ENCODE measurements at places on chromosomes 5 and 9.
A peak's percentile ranks its signal among the peaks of the same experiment; 100 is the strongest.

DNA sequence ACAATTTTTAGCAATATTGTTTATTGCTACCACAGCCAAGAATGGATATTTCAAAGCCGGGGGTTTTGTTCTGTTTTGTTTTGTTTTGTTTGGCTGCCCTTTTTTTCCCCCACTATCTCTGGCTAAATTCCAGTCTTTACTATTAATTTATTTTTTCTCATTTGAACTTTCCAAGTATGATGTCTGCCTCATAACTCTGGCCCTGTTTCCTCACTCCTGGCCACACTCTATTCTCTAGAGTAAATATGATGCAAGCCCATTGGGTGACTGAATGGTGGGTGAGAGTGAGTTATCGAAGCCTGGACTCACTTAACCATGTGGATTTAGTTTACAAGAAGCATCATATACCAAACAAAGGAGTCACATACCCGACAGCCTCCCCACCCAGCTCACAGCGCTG is 41.9 kb downstream of the WDR36 start:
- DNase-seq: peak; percentile 46

- no peak for DNase-seq
Observed at GRCh38 chr9:89173072-89173471, 5.5 kb downstream of the SHC3 start.

GRCh38 chr5:88489364-88489763 is 220.7 kb upstream of the TMEM161B start:
- no peak for DNase-seq

DNA sequence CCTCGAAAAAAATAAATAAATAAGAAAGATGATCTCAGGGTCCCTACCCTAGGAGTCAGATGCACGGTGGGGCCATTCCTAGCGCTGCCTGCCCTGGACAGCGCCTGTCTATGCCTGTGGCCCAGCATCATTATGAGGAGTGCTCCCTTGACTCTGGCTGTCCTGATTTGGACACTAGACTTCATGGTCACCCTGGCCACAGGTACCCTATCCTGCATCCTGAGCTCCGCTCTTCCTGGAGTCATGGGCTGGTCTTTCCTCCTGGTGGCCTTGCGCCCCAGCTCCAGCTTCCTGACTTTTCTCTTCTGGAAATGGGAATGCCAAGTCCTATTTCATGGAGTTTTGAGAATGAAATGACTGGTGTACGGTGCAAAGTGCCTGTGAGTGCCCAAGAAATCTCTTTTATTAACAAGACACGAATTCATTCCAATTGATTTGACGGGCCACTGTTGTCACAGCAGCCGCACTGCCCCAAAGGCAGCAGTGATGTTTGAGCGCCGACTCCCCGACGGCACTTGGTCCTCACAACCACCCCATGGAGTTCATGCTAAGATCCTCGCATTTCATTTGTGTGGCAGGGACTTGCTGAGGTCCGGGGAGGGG is 564 bp upstream of the AIF1L start:
- DNase-seq: no peak

DNA sequence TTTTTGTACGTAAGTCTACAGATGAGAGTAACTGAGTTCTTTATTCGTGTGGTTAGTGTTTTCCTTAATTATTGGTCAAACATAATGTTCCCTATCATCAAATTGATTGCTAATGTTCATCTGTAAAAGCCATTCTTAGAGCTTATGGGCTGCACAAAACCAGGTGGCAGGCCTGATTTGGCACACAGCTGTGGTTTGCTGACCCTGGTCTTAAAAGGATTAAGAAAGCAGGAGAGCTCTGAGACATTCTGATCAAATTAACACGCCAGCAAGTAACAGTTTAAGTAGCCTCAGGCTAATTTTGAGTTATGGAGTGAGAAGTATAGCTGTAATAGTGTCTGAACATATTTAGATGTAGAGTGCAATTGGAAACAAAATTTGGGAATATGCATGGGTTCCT is 63.2 kb downstream of the PRR16 start:
- no peak for DNase-seq

DNA sequence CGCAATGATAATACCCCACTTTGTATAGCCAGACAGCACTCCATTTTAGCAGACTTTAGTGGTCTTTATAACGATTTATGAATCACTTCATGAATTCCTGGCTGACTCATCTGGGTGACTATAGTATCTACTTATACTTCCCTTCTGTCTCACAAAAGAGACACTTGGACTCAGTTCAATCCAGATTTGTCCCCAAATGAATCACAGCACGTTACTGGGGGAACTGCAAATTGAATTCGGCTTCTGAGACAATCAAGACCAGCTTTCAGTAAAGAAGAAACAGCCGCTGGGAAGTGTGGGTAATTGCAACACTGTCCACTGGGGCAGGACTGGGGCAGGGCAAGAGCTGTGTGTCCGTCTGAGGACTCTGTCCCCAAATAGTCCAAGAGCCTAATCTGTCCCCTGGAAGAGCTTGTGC is 337.3 kb upstream of the RFX3 start:
- peak; percentile 36 for DNase-seq

- peak; percentile 98 for DNase-seq
Observed at GRCh38 chr5:134738133-134738962, at the start of gene CAMLG. TSS of gene CAMLG (plus strand) at chr5:134738548. CDS start at chr5:134738621, 73 bp downstream.

DNA sequence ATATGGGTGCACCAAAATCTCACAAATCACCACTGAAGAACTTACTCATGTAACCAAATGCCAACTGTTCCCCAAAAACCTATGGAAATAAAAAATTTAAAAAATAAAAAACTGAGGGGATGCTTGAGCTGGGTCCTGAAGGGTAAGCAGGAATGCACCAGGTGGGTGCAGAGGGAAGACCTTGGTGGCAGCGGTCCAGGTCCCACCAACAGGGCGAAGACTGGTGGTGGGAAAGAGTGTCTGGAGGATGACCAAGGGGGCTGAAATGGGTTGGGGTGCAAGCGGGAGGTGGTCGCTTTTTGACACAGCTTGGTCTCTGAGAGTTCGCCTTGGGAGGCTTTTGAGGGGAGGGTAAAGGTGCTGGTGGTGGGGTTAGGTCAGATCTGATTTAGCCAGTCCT is 3.3 kb upstream of the DAB2IP start:
- DNase-seq: no peak

- no peak for DNase-seq
Observed at GRCh38 chr9:2936221-2936620, 92.3 kb upstream of the PUM3 start.

DNA sequence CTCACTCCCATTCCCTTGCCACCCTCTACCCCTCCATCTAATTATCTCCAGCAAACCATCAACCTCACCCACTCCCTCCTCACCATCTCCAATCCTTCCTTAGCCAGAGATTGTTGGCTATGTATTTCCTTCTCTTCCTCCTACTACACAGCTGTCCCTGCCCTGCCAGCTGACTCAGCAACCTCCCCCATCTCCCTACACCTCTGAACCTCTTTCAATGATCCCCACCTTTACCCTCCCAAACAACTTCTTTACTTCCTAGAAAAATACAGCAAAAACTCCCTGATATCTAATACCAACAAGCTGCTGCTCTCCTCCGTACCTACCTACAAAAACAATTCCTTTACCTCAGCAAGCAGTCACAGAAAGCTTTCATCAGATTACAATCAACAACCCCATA is 37.3 kb downstream of the SPTLC1 start:
- DNase-seq: no peak

DNA sequence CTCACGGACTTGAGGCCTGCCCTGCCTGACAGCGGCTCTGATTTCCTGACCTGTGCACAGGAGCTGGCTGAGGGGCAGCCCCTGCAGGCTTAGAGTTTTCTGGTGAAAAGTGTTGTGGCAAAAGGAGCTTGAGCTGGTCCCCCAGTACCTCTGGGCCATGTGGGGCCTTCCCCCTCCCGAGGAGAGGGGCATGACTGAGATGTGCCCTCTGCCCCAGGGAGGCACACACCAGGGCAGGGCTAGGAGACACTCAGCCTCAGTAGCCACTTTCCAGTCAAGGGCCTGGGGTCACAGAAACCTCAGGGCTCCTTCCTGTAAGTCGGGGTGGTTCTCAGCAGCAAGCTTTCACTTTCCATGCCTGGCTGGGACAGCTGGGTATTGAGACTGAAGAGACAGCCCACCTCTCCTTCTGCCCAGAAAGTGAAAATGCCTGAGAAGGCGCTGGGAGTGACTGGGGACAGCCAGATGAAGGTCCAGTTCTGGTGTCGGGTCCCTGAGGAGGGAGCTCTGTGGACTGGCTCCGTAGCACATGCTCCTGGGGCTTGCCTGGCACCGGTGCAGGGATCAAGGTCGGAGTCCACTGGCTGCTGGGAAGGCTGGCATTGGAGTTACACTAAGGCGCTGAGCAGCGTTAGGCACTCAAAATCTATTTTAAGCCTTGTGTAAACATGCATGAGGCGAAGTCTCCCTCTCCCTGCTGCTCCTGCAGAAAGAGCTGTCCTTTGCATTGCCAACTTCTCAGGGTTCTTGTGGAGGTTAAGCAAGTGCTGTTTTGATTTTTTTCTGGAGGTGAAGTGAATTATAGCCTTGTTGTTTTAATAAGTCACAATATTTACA is 394.9 kb downstream of the GADD45G start:
- DNase-seq: peak; percentile 63

DNA sequence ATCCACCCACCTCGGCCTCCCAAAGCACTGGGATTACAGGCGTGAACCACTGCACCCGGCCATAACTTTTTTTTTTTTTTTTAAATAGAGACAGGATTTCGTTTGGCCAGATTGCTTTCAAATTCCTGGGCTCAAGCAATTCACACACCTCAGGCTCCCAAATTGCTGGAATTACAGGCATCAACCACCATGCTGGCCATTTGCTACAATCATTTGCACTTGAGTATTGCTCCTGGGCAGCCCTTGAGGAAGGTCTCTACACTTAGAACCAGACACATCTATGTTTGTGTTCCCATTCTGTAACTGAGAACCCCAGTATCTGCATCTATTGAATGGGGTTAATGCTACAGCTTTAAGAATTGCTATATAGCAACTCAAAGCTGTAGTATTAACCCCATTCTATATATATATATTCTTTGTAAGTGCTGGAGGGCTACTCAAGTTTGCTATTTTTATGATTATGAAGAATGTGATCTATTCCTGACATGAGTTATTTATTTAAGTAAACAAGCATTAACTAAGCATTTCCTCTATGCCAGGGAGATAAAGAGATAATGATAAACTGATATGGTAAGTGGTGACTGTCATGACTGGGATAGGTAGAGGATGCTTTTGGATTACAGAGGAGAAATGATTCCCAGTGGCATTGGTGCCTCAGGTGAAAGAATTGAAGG is 496.5 kb upstream of the TNC start:
- DNase-seq: no peak

- peak; percentile 83 for DNase-seq
Observed at GRCh38 chr5:32390819-32391591, 53.5 kb downstream of the ZFR start.

DNA sequence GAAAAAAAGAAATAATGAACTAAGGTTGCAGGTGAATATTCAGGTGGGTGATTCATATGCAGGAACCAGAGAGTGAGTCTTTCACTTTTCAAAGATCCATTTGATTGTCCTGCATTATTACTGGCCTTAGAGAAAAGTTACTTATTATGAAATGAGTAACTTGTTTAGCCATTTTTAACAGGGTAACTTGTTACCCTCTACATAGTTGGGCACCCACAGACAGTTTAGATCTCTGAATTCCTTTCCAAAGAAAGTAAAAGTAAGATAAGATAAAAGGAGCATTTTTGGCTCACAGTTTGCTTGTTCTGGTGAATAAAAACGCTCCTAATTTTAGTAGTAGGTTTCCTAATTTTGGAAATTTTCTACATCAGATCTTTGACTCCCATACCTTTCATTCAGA is 54.1 kb upstream of the DAB2 start:
- no peak for DNase-seq

DNA sequence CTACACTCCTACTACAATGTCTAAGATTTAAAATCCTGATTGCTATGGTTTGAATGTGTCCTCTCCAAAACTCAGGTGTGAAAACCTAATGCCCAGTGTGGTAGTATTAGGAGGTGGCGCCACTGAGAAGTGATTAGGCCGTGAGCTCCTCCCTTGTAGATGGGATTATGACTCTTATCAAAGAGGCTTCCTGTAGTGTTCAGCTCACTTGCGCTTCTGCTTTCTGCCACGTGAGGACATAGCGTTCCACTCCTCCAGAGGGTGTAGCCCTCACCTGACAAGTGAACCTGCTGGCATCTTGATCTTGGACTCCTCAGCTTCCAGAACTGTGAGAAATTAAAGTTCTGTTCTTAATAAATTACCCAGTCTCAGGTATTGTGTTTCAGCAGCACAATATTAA is 33.0 kb upstream of the WHRN start:
- peak; percentile 55 for DNase-seq

DNA sequence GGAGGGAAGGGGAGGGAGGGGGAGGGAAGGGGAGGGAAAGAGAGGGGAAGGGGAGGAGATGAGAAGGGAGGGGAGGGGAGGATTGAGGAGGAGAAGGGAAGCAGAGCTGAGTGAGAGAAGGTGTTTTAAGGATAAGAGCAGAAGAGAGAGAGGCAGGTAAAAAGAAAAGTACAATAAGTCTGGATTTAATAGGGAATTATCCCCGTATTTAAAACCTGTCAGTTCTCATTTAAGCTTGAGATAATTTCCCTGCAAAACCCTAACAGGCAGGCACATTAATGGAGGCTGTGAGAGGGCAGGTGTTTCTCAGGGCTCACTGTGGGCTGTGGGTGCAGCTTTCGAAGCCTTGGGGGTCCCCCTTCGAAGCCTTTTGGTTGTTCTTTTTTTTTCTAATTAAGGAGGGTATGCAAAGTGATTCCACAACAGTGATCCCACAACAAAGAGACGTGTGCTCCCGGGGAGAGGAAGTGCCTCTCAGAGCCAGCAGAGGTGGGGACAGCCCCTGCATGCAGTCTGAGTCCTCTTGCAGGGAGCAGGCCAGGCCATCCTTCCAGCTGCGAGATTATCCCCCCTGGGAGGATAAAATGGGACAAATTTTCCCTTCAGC is 317.9 kb upstream of the IRX1 start:
- no peak for DNase-seq

DNA sequence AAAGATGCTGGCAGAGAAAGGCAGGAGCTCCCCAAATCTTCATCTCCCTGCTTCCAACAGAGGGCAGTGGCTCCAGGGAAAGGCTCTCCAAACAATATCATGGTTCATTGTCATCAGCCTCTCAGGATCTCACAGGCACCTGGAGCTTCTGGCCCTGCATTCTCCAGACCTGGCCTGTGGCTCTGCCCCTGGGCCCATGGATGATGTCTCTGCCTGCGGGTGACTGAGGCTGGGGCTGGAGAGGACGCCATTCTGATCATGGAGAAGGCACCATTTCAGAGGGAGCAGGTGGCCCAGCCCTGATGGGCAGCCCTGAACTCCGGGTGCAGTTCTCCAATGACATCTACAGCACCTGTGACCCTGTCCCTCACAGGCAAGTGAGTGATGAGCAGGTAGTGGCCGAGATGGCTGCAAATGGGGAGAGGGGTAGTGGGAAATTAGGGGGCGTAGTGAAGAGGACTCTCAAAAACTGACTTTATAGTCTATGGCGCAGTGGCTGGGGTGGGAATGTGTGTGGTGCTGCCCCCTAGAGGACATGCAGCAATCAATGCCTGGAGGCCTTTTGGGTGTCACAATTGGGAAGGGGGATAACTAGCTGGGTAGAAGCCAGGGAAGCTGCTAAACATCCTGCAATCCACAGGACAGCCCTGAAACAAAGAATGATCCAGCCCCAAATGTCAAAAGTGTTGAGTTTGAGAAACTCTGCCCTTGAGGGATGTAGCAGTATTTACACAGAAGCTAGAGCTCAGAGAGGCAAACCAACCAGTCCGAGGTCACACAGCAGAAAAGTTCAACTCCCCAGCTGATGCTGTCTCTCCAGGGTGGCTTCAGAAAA is 3.2 kb downstream of the SH3PXD2B start:
- DNase-seq: peak; percentile 64
